ENCODE measurements at places on chromosomes 7 and 10. TPM values are rescaled to one million over a fixed set of nuclear protein-coding genes. Genes with fewer than 3 reads are reported as not detected.

DNA sequence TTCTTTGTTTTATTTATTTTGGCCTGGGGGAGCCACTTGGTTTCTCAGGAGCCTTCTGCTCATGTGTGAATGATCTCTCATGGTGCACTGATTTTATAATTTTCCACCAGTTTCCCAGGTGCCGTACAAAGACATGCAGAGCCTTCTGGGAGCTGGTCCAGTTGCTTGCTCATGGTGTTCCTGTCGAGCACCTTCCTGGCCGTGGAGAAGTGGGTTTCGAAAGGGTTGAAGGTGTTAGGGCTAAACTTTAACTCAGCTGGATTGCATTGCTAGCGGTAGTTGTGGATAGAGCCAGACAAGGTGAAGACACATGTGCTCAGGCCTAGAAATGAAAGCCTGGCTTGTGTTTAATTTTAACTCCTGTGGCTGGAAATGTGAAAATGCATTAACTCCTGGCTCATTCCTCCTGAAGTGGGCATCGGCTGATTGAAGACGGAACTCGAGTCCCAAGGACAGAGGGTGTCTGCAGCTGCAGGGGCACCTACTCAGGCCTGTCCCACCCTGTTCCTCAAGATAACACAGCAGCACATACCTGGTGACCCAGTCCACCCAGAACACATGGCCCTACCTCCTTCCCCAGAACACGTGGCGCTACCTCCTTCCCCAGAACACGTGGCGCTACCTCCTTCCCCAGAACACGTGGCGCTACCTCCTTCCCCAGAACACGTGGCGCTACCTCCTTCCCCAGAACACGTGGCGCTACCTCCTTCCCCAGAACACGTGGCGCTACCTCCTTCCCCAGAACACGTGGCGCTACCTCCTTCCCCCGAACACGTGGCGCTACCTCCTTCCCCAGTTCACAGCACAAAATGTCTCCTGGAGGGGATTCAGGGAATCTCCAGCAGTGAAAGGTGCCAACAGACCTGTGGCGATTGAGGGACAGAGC lies 133.2 kb downstream of the WDR37 start:
- no peak for DNase-seq

DNA sequence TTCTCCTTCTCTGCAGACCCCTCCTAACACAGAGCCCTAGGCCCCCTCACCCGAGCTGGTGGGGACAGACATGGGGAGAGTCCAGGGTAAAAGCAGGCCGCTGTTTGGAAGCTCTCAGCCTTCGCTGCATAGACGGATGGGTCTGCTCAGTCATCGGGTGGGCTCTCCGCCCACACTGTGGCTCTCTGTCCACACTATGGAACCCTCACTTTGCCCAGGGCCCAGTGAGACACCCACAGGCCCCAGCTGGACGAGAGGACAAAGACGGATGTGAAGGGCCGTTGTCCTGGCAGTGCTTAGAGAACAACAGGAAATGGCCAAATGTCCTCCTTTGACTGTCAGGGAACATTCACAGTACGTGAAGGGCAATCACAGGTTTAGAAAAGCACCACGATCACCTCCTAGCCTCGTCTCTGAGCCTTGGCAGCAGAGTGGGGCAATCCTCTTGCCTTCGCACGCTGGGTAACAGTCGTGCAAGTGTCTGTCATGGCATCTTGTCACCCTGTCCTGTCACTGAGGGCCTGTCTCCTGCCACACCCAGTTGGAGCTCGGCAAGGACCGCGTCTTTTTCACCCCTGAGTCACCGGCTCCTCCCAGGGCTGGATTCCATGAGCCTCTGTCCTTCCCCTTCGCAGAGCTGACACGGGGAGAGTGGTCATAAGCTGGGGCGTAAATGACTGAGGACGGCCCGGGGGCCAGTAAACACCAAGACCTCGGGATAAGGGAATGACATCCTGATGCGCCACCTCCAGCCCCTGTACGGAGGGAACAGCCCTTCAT lies 80.6 kb downstream of the PRKAG2 start:
- DNase-seq: no peak

Gene DBF4
- polyA plus RNA-seq: 14.1 TPM

Gene CLCN1
- polyA plus RNA-seq: 0.10 TPM

Gene SLC13A1
- 15.1 TPM for polyA plus RNA-seq

All from left renal pelvis (tissue), 4 donors.